Left ventricle myocardium inferior (tissue), 1 donor: ENCODE measurements at places on chromosomes 16 and 17. TPM values are rescaled to one million over a fixed set of nuclear protein-coding genes. Genes with fewer than 3 reads are reported as not detected.

PPM1D gene
- 6.8 TPM for total RNA-seq

CTRB2 gene
- total RNA-seq = not detected

SMIM22 gene
- not detected for total RNA-seq

C17orf78 gene
- total RNA-seq = not detected

GRCh38 chr16:88769617-88770460 is 15.2 kb downstream of the PIEZO1 start:
- no peak for DNase-seq

- no peak for DNase-seq
These were observed 2.7 kb downstream of the WDR59 start for GRCh38 chr16:74982256-74982655.

DNA sequence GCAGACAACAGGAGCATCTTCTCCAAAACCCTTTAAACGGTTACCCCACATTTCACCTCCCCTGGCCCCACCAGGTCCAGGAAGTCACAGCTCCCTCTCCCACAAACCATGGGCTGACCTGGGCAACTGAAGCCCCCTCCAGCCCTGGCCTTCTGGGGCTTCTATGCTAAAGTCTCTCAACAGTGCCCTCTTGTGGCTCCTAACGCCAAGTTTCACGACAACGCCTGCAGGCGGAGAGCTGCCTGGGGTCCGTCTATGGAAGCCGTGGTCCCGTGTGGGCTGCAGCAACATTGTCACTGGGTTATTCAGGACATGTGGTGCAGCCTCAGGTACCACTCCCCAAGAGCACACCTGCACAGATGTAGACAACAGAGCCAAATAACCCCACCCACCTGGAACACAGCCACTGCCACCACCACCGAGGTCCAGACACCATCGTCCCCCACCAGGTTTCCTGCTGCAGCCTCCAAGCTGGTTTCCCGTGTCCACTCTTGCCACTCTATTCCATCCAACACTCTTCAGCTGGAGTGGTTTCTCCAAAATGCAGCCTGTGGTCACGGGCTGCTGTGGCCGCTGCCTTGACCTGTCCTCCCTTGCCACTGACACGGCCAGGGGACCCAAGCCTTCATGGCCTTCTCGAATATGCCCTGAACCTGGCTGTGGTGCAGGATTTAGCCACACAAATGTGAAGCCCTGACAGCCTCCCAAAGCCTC is 19.1 kb downstream of the C16orf95 start:
- no peak for DNase-seq

DNA sequence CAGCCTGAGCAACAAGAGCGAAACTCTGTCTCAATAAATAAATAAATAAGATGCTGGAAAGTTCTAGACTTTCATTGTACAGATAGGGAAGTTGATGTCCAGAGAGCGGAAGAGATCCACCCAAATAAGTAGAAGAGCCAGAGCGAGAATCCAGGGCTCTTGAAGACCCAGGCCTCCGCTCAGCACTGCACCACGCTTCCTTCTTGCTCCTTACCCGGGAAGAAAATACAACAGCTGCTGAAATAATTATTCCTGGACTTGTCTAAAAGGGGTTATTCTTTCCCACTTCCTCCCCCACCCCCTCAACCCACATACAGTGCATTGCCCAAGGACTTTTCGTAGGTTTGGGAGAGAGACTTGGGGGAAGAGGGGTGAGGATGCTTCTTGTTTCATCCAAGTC is 26.7 kb downstream of the CDK5RAP3 start:
- DNase-seq = no peak

DNA sequence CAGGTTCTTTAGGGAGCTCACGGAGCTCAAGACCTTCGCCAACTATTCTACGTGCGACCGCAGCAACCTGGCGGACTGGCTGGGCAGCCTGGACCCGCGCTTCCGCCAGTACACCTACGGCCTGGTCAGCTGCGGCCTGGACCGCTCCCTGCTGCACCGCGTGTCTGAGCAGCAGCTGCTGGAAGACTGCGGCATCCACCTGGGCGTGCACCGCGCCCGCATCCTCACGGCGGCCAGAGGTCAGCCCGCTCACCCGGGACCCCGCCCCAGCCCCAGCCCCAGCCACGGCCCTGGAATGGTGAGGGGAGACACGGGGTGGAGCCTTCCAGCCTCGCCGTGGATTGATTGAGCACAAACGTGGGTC is 13.5 kb downstream of the SARM1 start:
- DNase-seq = no peak
